Stimulated activated CD4-positive, alpha-beta T cell treated with anti-CD3 and anti-CD28 coated beads, Interleukin-1b, Interleukin-23, amount 100 ng/mL, for 1 hour (primary cell): ENCODE measurements at places on chromosomes 12 and 14.

DNA sequence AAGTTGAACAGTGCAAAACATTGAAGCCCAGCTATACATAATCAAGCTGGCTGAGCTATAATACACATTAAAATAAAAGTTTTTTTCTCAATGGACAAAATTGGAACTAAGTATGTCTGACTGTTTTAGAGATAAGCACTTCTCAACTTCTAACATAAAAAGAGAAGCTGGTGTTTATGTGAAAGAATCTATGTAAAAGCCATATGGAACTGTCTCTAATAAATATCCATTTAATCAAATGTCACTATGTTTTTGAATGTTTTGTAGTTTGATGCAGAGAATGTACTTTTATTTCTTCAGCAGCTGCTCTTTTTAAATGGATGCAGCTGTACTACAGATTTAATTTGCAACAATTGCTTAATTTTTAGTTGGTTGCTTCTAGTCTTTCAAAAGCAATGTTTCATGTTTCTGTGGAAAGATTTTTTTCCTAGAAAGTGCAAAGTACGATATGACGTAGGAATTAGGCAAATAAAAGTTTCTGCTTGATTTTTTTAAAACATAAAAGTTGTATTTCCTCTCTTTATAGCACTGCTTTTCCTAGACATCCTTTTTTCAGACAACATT lies 114.2 kb downstream of the PDE3A start:
- no peak for DNase-seq

DNA sequence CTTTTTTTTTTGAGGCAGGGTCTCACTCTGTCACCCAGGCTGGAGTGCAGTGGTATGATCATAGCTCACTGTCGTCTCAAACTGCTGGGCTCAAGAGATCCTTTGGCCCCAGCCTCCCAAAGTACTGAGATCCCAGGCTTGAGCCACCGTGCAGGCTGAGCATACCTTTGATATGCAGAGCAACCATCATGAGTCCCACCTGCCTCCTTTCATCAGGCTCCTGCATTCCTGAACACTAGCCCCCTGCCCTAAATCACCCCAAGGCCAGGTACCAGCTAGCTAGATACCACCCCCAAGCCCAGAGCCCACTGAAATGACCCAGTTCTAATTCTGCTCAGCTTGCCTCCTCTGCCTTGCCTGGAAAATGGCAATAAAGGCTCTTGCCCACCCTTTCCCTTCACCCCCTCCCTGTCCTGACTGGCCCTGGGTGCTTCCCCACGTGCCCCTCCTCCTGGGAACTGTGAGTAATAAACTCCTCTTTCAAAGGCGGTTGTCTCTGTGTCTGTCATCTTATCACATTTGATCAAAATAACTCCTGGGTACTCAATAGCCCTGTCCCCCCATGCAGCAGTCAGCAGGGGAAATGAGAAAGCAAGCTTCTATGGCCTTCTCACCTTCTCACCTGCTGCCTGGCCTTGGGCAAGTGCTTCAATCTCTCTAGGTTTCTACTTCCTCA lies 6.4 kb upstream of the BRF1 start:
- DNase-seq: no peak

DNA sequence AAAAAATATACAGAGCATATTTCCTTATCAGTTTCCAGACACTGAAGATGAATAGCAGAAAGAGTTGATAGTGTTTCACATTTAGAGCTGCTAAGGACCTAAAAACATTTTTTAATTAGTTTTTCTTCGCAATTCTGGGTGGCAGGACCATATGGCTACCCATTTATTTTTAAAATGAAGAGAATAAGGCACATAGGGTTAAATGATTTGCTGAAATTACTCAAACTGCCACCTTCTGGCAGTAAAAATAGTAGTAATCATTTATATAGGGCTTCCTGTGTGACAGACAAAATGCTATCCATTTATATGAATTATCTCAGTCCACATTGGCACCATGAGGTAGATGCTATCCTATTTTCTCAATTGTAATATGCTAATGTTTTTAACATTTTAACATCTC lies 108.6 kb upstream of the CCDC196 start:
- DNase-seq: no peak

DNA sequence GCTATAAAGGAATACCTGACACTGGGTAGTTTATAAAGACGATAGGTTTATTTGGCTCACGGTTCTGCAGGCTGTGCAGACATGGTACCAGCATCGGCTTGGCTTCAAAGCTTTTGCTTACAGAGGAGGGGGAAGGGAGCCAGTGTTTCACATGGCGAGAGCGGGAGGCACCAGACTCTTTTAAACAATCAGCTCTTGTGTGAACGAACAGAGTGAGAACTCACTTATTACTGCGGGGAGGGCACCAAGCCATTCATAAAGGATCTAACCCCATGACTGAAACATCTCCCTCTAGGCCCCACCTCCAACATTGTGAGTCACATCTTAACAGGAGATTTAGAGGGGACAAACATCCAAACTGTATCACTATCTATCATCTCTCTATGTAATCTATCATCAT lies 227.4 kb downstream of the TMEM132D start:
- DNase-seq: no peak

DNA sequence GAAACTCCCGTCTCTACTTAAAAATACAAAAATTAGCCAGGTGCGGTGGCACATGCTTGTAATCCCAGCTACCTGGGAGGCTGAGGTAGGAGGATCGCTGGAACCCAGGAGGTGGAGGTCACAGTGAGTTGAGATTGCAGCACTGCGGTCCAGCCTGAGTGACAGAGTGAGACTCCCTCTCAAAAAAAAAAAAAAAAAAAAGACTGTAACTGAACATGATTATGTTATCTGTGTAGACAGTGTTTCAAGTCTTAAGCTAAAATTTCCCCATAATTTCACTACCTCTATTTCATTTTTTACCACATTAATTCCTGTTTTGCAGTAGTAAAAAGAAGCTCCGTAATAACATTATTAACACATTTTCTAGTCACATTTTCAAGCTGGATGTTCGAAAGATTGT lies 5.4 kb downstream of the PLBD1 start:
- no peak for DNase-seq
